ENCODE measurements at places on chromosomes 1 and 21.

DNA sequence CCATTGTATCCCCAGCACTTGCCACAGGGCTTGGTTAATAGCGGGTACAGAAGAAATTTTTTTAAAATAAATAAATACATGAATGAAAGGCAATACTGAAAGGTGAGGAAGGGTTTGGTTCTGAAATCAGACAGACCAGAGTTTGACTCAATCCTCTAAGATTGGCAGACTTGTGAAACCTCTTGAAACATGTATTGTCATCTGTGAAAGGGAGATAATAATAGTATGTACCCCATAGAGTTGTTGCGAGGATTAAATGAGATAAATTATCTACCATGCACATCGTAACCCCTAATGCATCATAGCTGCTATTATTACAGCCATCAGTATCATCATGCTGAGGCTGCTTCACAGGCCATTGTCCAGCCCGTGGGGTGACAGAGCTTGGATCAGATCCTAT lies 41.4 kb downstream of the S1PR1 start:
- DNase-seq = no peak

- DNase-seq = peak; percentile 56
Observed at GRCh38 chr1:92709738-92710137, 75.2 kb downstream of the EVI5 start.

- no peak for DNase-seq
Observed at GRCh38 chr1:151324390-151324930, 2.8 kb downstream of the PI4KB start.

GRCh38 chr1:19429611-19430010 lies 55.7 kb downstream of the CAPZB start:
- no peak for DNase-seq
